ENCODE measurements at places on chromosomes 2 and 18. TPM values are rescaled to one million over a fixed set of nuclear protein-coding genes. Genes with fewer than 3 reads are reported as not detected.

GRCh38 chr2:178913049-178913441 is 105.8 kb upstream of the TTN start:
- no peak for DNase-seq

- no peak for DNase-seq
Observed at GRCh38 chr2:121925466-121925865, 170.0 kb downstream of the TSN start.

DNA sequence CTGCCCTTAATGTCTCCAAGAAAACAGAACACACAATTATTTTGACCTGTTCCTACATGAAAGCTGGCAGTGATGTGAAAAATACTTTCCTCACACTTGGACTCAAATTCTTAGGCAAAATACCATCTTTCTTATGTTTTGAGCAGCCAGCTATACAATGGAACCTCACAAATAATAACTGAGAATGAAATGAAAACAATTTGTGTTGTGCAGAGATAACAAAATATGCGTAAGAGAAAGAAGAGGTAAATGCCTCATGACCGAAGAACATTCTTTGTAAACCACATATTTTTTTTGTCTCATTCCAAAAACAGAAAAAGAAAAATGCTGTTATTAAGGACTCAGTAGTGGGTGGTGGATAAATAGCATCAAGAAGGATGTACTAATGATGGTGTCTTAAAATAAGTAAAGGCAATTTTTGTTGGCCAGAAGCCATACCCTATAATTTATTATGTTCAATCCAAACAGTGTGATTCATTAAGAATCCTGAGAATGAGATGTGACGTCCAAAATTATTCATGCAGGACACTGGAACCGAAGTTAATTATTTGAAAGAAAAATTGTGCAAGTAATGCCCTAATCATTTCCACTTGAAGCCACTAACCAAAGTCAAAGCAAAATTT is 193.0 kb upstream of the NETO1 start:
- no peak for DNase-seq

GRCh38 chr2:240341064-240341463 is 94.4 kb upstream of the GPC1 start:
- DNase-seq = no peak

DNA sequence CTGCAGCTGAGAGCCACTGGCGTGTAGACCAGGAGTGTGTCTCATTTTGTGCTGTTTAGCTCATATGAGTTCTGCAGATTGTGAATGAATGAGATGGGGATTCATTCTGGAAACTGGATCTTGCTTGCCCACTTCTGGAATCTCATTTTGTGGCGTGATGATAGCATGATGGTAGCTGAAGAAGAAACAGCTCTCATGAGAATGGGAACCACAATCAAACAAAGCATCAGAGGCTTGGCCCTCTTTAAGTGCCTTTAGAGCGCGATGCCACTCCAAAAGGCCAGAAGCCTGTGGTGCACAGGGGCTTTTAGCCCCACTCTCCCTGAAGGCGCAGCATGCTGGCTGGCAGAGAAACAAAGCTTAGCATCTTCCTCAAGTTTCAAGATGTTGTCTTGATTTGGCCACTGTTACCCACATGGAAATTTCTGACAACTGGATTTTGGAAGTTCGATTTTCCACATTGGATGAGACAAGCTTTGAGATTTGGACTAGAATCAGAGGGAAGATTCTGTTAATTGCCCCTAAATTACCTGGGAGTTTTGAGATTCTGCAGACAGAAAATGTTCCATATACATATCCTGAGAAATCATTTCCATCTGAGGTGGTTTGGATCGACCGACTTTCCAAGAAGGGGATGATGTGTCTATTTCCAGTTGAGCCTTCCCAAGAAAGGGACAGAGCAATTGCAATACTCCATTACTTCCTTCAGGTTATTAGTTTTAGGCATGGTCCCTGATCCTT is 234.5 kb downstream of the VAPA start:
- DNase-seq = no peak

- no peak for DNase-seq
Observed at GRCh38 chr2:104434966-104435365, 418.9 kb upstream of the POU3F3 start.

GRCh38 chr2:104841744-104842143 is 12.2 kb upstream of the POU3F3 start:
- DNase-seq = no peak

GRCh38 chr2:240166191-240166590 is 25.7 kb upstream of the OTOS start:
- peak; percentile 21 for DNase-seq

The CHRNA1 gene
- total RNA-seq = not detected
